ENCODE measurements at places on chromosomes 5 and 9. TPM values are rescaled to one million over a fixed set of nuclear protein-coding genes. Genes with fewer than 3 reads are reported as not detected.

GRCh38 chr5:170750791-170751190 is 32.7 kb upstream of the GABRP start:
- no peaks in the 10 kb centered on the region for H3K36me3 ChIP-seq
- H3K27ac ChIP-seq, result no peak overlapping the region
- no peak for ATAC-seq
- H3K4me3 ChIP-seq, result no peak overlapping the region

The ESM1 gene
- not detected for total RNA-seq

GRCh38 chr5:146533260-146533857 is 17.4 kb upstream of the GPR151 start:
- H3K36me3 ChIP-seq, result no peaks in the 10 kb centered on the region
- peak; percentile 41 for ATAC-seq
- H3K4me1 ChIP-seq, result no peaks in the 10 kb centered on the region
- no peak overlapping the region for H3K27ac ChIP-seq

The TMEM232 gene
- 3.0 TPM for total RNA-seq

Data from gastroesophageal sphincter (tissue), 4 donors.